ENCODE measurements at places on chromosomes 5 and 9.

DNA sequence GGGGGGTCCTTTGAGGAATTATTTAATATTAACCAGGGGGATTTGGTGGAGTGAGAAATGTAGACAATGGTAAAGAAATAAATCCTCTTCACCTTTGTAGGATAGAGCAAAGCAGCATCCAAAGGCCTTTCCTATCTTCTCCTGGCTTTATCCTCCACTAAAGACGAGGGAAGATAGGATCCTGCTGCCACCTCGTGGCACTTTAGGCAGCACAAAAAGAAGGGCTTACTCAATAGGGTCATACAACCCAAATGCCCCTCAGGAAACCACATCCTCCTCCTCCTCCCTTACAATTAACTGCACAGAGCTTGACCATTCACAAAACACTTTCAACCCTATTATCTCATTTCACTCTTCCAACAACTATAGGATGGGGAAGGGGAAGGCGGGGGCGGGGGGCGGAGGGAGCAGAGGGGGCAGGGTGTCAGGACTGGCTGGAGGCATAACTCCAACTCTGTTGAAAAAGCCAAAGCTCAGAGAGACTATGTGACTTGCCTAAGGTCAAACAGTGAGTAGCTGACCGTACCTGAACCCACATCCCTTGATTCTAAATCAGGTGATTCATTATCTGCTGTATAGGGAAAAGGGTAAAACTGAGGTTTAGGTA lies 45.4 kb upstream of the MYOT start:
- no peak for DNase-seq

DNA sequence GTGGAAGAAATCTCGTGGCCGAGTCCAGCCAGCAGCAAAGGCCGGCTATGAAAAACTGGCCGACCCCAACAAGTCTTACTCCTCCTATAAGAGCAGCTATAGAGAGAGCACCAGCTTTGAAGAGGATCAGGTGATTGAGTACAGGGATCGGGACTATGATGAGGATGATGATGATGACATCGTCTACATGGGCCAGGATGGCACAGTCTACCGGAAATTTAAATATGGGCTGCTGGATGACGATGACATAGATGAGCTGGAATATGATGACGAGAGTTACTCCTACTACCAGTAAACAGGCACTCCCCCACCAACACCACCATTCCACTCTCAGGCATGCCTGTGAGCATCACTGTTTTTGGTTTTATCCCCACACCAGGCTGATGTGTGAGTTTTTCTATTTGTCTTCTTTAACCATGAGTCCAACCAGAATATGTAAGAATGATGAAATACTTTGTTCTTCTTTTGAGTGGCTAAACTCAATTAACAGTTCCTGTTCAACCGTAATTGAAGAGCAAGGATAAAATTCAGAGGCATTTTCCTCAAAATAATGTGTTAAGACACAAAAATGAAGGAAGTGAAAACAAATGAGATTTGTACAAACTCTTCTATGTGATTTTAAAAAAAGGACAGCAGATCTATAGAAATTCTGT lies 35.5 kb downstream of the RFK start:
- no peak for DNase-seq

DNA sequence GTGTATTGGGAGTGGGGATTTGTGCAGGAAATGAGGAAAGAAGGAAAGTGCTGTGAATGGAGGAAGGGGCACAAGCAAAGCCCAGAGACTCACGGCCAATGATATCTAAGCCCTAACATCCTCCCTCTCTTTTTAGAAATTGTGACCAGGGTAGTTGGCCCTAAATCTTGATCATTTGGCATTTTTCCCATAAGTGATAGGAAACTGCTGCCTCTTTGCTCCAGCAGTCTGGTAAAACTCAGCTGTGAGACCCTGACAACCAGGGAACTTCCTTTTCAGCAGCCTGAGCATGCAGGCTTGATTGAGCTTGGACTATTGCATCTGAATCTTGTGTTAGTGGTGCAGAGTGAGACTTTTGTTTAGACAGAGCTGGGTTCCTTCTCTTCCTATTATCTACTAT lies 9.6 kb upstream of the ADRB2 start:
- DNase-seq, result no peak

DNA sequence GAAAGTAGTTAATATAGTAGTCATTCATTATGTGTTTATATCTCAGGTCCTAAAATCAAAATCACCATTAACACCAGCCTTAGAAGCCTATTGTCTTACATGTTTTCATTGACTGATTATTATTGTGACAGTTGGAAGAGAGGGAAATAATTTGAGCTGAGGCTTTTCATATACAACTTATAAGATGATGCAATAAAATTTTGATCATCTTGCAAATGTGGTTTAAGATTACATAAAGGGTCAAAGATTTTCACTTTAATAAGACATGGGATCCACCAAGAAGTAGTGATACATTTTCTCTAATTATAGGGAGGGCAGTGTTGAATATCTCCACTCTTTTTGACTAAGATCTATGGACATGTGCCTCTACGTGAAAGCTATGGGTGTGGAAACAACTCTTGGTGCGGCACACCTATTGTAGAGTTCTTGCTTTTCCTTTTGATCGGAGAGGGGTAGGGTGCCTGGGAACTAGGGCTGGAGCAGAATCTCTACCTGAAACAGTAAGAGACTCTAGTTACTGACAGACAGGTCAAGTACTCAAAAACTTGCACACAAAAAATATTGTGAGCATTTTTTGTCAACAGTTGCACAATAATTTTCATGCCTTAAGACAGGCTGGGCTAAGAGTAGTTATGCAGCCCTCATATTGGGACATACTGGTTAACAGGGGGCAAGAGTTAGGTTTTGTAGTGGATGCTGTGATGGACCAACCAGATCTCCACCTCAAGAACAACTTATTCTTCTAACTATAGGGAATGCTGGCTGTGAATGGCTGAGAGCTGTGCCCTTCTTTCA lies 139.3 kb upstream of the FST start:
- no peak for DNase-seq

GRCh38 chr9:14806941-14807520 lies 84.5 kb upstream of the CER1 start:
- no peak for DNase-seq

- no peak for DNase-seq
Measured at GRCh38 chr5:137260820-137261695, 238.1 kb downstream of the SPOCK1 start.

DNA sequence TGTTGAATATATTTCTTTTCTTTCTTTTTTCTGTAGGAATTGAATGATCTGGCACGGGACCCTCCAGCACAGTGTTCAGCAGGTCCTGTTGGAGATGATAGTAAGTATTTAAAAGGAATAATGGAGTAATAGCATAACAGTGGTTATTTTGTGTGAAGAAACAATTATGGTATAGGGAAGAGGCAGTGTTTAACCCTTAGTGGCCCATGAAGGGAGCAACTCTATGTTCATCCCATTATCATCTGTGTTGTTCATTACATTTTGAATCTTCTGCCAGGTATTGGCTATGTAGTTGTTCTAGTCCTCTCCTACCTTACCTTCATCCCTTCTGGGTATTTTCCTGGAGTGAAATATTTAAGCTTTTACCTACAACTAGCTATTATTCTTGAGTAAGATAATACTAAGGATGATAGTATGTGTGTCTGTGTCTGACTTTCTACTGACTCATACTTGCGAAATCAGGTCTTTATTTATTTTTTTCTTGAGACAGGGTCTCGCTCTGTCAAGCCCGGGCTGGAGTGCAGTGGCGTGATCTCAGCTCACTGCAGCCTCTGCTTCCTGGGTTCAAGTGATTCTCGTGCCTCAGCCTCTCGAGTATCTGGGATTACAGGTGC lies 39.3 kb downstream of the UBE2D2 start:
- no peak for DNase-seq

- DNase-seq, result no peak
Measured at GRCh38 chr9:4486176-4486575, 4.1 kb upstream of the SLC1A1 start.

- DNase-seq, result no peak
Measured at GRCh38 chr5:15560421-15560820, 60.4 kb downstream of the FBXL7 start.

GRCh38 chr5:55222985-55223811 lies 3.9 kb downstream of the MCIDAS start:
- DNase-seq, result no peak

DNA sequence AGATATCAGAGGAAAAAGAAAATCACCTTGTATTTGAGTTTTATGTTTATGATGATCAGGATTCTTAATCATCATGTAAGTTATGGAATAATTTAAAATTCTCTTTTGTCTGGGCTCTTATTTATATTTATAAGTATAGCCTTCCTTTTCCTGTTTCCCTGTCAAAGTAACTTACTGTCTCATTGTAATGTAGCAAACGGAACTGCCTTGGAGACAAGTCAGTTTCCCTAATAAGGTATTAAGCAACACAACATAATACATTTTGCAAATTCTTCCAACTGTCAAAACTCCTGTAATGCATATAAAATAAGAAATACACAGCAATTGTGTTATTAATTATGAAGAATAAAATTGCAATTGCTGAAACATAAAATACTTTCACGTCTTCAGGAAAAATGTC lies 463.2 kb downstream of the MAT2B start:
- no peak for DNase-seq

- DNase-seq, result no peak
Measured at GRCh38 chr5:118578093-118578492, 410.3 kb downstream of the DTWD2 start.

DNA sequence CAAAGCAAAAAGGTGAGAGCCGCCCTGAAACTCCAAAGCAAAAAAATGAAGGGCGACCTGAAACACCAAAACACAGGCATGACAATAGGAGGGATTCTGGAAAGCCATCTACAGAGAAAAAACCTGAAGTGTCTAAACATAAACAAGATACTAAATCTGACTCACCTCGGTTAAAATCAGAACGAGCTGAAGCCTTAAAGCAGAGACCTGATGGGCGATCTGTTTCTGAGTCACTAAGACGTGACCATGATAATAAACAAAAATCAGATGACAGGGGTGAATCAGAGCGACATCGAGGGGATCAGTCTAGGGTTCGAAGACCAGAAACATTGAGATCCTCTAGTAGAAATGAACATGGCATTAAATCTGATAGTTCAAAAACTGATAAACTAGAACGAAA lies 108.8 kb downstream of the NIPBL start:
- DNase-seq, result no peak

- DNase-seq, result peak; percentile 66
Measured at GRCh38 chr9:91089405-91090129, 272.2 kb downstream of the AUH start.

DNA sequence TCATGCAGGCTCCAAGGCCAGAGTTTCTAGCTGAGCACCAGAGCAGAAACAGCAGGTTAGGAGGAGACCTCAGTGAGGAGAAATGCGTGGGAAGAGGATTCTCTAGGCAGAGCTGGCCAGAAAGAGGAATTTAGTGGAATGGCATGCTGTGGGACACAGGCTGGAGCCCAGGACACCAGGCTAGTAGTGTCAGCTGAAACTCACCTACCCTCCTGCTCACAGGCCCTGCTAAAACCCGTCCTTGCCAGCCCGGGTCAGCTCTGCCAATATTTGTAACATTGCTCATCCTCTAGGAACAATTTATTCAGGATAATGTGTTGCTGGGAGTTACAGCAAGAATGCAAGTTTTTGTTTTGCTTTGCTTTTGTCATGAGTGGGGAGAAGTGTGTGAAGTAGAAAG lies 40.2 kb upstream of the AGXT2 start:
- no peak for DNase-seq

- DNase-seq, result no peak
Measured at GRCh38 chr9:18256568-18256967, 217.4 kb upstream of the ADAMTSL1 start.

Data from natural killer cell treated with Interleukin-12 subunit alpha and Interleukin-12 subunit beta and Interleukin-15 and Interleukin-18, amount 100 ng/mL, for 72 hours (primary cell).